Urinary bladder (tissue), 4 donors: ENCODE measurements at places on chromosomes 12 and 14. TPM values are rescaled to one million over a fixed set of nuclear protein-coding genes. Genes with fewer than 3 reads are reported as not detected.

DNA sequence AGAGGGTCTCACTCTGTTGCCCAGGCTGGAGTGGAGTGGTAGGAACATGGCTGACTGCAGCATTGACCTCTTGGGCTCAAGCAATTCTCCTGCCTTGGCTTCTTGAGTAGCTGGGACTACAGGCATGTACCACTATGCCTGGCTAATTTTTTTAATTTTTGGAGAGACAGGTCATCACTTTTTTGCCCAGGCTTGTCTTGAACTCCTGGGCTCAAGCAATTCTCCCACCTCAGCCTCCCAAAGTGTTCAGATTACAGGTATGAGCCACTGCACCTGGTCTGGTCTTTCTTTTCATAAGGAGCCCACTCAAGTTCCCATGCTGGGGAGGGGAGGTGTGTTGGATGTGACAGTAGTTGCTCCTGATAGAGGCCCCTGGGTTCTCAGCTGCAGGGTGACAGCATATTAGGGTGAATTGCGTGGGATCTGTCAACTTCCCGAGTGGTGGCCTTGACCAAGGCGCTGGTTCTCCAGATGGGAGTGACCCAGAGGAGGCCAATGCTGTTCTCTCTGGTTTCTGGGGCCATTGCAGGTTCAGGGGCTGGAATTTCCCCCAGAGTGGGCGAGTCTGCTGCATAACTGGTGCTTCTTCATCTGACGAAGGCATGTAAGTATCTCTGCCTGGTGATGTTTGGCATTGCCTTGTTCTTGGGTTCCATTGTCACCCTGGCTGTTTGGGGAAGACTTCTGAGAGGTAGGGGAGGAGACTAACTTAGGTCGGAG lies 52.4 kb upstream of the ESRRB start:
- DNase-seq = no peak

DNA sequence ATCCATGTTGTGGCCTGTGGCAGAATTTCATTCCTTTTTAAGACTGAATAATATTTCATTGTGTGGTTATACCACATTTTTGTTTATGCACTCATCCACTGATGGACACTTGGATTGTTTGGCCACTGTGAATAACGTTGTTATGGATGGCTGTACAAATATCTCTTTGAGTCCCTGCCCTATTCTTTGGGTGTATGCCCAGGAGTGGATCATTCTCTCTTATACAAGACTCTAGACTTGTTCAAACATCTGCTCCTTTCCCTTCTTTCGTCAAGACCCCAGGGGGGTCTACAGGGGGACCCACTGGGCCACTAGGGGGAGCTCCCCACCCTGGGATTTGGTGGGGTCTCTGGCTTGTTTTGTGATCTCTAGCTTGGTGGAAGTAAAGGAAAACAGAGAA lies 77.4 kb downstream of the FBXL14 start:
- no peak for DNase-seq

- no peak for DNase-seq
These were observed 5.2 kb downstream of the ANO4 start for GRCh38 chr12:100799770-100800169.

DNA sequence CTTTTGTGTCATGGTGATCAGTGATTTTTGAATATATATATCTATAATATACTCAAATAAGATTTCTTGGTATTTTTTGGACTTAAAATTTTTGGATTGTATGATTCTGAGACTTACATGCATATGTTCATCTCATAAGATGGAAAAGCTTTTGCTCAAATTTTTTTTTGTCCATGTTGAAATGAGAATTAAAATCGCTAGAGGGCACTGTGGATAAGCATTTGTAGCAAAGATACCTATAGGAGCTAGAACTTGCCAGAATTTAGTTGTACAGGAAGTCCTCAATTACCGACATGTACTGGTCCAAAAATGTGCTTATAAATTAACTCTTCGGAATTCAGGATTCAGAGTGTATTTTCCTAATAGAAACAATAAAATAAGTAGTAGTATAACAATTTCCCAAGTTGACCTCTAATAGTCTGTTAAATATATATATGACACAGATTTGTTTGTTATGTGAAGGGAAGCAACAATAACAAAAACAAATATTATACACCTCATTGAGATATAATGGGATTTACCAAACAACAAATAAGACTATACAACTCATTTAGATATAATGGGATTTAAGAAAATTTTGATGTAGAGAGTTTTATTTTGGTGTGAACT lies 179.6 kb downstream of the TMEM117 start:
- DNase-seq = peak; percentile 36

The AKAP6 gene
- total RNA-seq = 43.0 TPM

The MYH6 gene
- 0.26 TPM for total RNA-seq
